Left colon (tissue), 2 donors: ENCODE measurements at places on chromosomes 6 and 20. TPM values are rescaled to one million over a fixed set of nuclear protein-coding genes. Genes with fewer than 3 reads are reported as not detected.
A peak's percentile ranks its signal among the peaks of the same experiment; 100 is the strongest.

ENTPD6 gene
- 135 TPM for total RNA-seq

RIPPLY2 gene
- total RNA-seq, result 0.22 TPM

AHCY gene
- 73.9 TPM for total RNA-seq

ABRACL gene
- 117 TPM for total RNA-seq

SLC44A4 gene
- total RNA-seq, result 763 TPM

PPP1R16B gene
- 4.4 TPM for total RNA-seq

FOXQ1 gene
- total RNA-seq, result 0.42 TPM

C2 gene
- total RNA-seq, result 18.2 TPM

CCM2L gene
- 2.0 TPM for total RNA-seq

HLA-DRA gene
- 29.3 TPM for total RNA-seq

PHACTR1 gene
- total RNA-seq, result 1.5 TPM

VSTM2L gene
- total RNA-seq, result 1.1 TPM

PABPC1L gene
- 13.2 TPM for total RNA-seq

METTL24 gene
- total RNA-seq, result 4.3 TPM

TRIM15 gene
- total RNA-seq, result 58.8 TPM

ID1 gene
- 298 TPM for total RNA-seq

ZNF334 gene
- total RNA-seq, result 2.2 TPM

GRCh38 chr6:14641423-14642135, 524.0 kb downstream of the CD83 start:
- DNase-seq, result no peak

DNA sequence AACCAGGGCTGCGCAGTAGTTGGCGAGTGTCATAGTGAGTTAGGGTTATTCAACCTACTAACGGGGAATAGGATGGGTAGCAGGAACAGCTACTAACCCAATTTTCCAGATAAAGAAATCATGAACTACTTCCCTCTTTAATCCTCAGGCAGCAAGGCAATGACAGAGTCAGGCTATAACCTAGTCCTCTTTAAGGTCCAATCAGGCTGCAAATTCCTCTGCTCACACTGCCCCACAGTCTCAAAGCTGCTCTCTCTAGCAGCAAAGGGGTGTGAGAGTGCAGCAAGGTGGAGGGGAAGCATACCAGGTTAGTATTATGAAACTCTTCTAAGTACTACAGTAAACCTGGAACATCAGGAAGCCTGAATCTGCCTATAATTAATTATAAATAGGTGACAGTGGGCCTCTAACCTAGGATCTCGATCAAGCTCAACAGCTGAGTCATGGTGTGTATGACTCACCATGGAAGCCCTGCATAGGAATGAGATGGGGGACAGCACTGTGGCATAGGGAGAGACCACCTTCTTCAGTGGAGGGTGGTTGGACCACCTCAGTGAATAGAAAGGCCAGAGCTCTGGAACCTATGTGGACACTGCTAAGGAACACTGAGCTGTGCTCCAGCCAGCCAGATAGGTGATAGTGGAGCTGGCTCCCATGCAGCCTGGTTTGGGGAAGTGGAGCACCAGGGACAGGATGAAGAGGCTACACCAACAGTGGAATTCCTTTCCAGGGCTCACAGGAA, 7.9 kb downstream of the PEX6 start:
- no peak for DNase-seq

GRCh38 chr20:49945701-49946477, 9.7 kb downstream of the RNF114 start:
- no peak for DNase-seq

DNA sequence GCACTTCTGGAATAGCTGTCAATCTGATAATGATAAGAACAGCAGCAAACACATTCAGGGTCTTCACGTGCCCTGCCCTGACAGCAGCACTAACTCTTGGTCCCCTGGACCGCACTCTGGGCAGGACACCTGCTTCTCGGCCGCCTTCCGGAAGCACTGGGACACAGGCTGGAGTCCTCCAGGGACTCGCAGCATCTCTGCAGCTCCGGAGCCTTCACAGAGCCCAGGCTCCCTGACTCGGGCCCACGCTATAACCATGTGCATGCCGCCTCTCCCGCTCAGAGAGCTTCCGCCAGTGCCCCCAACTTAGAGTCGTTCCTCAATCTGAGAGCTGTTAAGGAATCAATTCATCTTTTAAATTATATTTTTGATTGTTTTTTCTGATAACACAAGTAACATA, 377.3 kb downstream of the TAF4 start:
- no peak for DNase-seq

DNA sequence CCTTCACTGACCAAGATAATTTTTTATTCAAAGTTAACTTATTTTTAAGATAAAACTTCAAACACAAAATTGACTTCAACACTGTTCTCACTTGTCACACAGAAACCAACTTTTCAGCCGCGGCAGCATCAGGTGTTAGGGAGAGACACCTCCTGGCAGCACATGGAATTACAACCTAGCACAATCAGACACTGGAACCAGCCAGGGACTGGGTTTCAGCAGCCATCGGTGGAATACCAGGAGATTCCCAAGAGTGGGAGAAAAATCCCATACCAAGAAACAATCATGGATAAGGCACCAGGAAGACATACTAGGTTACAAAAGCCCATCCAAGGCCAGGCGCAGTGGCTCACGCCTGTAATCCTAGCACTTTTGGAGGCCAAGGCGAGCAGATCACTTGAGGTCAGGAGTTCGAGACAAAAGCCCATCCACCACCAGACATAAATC, 70.0 kb downstream of the SNX5 start:
- DNase-seq, result peak; percentile 83

- no peak for DNase-seq
Observed at GRCh38 chr6:15426395-15426794, 180.5 kb downstream of the JARID2 start.

GRCh38 chr6:144335914-144336313, 50.8 kb downstream of the UTRN start:
- DNase-seq, result peak; percentile 25

DNA sequence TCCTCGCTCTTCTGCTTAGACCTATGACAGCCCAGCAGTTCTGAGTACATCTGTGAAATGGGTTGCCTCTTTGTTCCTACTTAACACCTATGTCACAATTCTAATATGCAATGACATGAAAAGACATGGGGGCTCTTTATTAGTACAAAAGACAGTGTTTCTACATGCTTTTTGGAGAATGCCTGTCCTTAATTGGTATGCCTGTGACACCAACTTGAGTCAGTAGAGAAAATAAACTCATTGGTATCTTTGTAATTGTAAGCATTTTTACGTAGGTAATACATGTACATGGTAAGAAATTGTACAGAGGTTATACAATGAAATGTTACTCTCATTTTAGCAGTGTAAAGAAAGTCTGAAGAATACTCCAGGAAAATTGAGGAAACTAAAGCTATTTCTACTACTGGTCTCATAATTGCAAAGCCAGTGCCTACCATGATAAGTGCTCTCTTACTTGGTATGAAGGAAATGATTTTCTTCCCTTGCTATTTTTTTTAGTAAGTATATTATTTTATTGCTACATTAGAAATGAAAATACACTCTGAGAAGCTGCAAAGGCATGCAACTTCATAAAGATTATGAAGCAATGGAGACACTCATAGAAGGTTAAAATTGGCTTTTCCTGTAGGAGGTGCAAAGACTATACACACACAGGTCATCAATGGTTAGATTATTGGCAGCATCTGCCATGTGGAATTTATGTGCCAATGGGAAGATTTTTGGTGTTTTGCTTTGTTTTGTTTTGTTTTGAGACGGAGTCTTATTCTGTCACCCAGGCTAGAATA, 4.9 kb upstream of the EEF1A1 start:
- no peak for DNase-seq

- no peak for DNase-seq
Observed at GRCh38 chr6:166417285-166417691, 34.5 kb upstream of the MPC1 start.

- DNase-seq, result no peak
Observed at GRCh38 chr6:166636934-166637333, 9.9 kb upstream of the RPS6KA2 start.

GRCh38 chr6:135828021-135828420, 23.5 kb upstream of the PDE7B start:
- DNase-seq, result no peak

GRCh38 chr6:169345146-169345545, 91.5 kb upstream of the THBS2 start:
- no peak for DNase-seq

DNA sequence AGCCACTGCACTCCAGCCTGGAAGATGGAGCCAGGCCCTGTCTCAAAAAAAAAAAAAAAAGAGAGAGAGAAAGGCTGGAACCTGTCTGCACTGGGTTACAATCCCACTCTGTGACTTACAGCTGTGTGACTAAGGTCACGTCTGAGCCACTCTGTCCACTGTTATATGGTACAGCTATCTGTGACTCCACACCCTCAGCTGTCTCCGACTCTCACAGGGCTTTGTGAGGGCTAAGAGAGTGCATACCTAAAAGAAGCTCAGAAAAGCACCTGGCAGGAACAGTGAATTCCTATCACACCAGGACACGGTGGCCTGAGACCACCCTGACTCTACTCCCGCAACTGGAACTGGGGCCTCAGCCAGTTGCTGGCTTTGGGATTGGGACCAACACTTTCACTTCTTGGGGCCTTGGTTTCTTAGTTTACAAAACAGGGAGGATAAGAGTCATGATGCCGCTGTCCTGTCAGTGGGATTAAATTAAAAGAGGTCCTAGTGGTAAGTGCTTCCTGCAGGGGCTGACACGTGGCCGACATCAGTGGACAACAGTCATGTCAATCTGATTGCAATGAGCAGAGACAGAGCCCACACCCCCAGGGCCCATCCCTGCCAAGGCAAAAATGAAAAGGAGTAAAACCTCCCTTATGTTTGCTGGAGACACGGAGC, 5.7 kb upstream of the CD93 start:
- DNase-seq, result no peak

DNA sequence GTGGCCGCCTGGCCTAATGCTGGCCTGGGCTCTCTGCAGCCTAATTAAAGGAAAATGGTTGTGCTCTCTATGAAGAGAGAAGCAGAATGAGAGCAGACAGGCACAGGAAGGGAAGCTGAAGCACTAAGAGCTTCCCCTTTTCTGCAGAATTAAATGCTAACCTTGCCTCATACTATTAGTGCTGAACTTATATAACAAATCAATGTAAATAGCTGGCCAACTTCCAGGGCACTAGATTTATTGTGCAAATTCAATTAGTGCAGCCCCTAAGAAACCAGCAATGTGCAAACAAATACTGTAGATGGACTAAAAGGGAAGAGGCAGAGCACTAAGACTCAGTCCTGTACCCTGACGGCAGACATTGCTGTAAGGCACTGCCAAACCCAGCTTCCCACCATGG, 36.1 kb upstream of the INSM1 start:
- DNase-seq, result no peak

GRCh38 chr6:149443411-149444181, 41.2 kb downstream of the ZC3H12D start:
- DNase-seq, result no peak

DNA sequence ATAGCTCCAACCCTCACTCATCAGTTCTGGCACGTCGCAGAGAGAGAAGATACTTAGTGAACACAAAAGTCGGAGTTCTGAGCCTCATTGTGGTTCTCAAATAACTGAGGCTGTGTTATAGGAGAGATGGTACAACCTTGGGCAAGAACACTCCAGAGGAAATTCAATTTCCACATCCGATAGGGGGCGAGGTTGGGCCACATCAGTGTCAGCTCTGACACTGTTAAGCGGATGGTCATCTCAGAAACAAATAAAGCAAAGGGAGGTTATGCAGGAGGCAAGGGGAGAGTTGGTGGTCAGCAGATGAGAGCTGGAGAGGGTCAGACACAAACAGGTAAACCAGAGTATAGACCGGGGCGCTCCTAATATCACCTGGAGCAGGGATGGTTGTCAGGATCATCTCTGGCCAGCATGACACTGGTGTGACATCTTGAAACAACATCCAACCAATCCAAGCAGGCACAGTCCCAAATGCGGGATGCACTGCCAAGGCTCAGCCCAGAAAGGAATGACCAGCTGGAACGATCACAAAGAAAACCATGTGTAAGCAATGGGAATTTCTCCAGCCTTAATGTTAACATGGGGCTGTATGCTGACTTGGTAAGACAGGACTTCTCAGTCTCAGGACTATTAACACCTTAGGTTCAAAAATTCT, 331.8 kb downstream of the HACE1 start:
- DNase-seq, result peak; percentile 54

DNA sequence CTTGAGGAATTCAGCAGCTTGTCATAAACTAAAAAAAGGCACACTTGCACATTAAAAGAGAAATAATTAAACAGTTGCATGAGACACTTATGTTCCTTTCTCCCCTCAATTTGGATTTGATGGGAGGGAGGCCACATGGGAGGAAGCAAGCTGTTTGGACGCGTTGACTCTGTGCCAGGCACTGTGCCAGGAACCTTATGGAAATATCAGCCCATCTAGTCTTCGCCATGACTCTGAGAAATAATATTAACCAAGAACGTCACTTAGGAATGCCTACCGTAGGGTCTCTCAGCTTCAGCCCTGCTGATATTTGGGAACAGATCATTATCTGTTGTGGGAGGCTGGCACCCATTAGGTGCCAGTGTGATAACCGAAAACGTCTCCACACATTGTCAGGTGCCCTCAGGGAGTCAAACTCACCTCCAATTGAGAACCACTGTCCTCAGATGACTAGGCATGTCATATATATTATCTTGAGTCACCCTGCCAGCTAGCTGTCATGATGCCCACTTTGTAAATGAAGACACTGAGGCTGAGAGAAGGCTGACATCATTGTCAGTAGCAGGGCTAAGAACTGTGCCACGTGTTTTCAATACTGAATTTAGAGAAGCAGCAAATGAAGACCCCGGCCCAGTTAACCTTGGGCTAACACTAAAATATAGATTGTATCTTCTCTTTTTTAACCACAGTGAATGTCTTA, 36.1 kb downstream of the EYA2 start:
- no peak for DNase-seq

DNA sequence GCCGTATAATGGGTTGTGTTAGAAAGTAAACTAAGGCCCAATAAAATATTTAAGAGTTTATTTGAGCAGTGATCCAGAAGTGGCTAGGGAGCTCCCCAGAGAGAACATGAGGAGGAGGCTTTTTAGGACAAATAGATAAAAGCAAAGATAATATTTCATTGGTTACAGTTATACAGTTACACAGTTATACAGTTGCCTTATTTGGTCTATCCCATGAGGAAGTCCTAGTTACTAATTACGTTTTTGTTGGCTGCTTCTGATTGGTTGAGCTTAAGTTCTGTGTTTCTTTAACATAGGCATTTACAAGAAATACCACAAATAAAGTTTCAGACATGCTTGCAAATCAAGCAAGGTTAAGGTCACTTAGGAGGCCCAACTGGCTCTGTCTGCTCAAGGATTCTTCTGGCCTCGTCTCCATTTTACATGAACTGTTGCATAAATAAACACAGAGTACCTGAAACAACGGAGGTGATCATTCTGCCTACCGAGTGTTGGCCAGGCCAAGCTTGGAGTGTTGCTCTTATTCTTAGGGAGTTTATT, 7.0 kb downstream of the UBD start:
- no peak for DNase-seq
